Retina (tissue), 1 donor: ENCODE measurements at places on chromosomes 4 and X.

DNA sequence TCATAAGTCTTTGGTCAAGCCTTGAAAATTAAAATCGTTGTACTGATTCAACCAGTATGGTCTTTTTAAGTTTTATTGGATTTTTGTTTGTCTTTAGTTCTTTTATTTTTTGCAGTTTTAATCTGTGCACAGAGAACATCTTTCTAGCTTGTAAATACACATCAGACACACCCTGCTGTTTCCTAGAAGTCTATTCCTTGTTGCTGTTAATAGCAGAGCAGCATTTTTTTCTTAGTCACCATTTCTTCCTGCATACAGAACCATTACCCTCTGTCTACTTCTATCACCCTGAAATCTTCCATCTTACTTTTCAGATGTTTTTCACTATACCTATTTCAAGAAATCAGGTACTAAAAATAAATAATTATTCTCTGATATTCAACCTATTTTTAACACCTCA is 375.4 kb downstream of the GRID2 start:
- DNase-seq, result no peak

DNA sequence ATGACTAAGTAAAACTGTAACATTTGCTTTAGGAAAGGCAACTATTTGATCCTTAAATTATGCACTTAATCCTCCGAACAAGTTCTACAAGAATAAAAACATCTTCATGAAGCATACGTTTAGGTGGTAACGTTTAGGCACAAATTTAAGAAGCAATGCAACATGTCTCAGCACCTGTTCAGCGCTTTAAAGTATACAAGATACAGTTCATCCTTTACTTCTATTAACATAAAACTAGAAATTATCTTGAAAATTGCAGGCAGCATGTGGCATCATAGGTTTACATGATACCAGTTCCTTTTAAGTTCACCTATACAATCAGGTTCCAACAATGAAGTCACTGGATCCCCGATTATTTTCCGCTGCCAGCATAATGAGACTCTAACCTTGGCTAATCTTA is 1.5 kb downstream of the PLA2G12A start:
- DNase-seq, result no peak

DNA sequence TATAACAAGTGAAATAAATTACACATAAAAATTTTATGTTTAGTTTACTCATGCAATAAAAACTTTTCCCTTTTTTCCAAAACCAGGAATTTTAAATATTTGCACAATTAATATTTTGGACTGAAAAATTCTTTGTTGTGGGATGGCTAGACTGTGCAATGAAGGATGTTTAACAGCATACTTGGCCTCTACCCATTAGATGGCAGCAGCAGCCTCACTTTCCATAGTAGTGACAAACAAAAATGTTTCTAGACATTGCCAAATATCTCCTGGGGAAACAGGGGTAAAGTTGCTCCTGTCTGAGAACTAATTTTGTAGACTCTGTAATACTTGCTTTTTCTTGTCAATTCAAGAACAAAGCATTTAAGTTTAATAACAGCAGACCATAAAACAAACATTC is 49.8 kb downstream of the SCLT1 start:
- no peak for DNase-seq

GRCh38 chrX:131836161-131836560 is 186.9 kb upstream of the STK26 start:
- no peak for DNase-seq

DNA sequence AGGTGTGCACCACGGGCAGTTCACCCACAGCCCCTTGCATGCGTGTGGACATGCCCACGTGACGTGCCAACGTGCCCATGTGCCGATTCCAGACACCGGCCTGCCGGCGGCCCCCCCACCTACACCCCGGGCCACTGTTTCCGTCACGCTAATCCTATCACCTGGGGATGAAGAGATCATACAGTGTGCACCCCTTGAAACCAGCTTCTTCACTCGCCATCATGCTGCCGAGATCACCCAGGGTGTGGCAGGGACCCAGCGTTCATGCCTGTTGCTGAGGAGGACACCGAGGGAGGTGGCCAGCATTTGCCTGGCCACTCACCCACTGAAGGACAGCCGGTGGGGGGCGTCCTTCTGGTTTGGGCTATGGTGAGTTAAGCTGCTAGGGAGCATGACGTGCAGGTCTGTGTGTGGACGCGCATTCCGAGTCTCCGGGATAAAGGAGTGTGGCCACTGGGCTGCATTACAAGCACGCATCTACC is 14.1 kb downstream of the CTBP1 start:
- no peak for DNase-seq

DNA sequence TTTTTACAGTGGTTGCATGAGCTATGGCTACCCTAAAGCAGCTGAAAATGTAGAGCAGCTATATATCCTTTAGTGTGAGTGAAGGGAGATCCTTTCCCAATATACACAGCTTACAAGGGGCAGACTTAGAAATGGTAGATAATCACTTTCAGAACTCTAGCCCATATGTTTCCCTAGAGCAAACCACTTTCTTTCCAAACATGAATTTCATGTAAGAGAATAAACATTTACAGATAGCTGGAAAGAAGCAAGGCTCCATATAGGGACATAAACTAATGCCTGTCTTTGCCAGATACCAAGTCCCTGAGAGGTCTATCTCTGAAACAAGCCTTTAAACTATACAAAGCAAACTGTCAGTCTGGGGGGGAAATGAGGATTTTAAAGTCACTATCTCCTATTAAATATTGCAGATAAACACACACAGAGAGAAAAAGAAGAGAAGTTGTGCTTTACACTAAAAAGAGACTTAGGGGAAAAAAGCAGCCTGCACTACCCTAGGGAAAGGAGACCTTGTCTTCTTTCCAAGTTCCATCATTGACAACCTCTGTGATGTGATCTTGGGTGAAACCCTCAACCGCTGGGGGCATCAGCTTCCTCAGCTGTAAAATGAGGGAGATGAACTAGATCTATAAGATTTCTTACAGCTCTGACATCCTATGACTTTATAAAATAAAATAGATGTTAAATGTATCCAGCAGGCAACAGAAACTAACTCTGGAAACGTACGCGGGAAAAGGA is 73.6 kb downstream of the TMEM156 start:
- no peak for DNase-seq

- no peak for DNase-seq
Observed at GRCh38 chrX:32281853-32282252, 929.5 kb downstream of the DMD start.

DNA sequence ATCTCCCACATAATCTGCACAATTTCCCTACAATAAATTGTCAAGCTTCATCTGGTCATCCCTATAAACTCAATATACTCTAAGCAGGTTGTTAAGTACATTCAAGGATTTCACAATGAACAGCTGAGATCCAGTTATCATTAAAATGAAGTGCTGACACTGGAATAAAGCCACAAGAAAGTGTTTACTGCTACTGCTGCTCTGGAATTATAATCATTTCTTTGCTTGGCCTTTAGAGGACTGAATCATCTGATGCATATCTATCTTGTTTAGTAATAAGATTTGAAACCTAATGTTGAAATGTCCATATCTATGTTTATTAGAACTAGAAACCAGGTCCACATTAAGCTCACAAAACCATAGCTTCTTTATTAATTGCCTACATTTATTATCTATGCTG is 338.6 kb upstream of the ZFP42 start:
- no peak for DNase-seq

DNA sequence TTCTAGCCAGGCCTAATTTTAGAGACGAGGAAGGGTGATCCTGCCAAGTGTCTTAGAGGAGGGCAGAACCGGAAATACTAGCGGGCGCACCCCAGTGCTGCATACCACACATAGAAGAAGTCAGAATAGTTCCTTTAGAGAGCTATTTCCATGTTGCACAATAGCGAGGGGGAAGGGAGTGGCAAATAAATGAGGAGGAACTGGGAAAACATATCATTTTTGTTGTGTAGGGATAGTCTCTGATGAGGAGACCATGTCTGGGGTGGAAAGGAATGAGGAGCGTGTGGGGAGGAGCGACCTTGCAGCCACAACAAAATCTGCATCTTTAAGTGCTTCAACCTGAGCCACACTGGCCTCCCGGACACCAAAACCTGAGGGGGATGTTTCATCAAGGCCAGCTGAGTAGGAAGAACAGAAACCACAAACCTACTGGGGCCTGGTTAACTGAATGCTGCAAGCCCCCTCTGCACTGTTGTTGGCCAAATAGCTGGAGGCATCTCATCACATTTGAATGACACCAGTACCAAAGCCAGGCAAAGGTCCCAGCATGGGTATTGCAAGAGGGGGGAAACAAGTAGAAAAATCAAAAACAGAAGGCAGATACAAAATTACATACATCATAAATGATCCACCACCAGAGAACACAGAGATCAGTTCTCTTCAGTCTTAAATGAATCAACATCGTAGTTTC is 26.7 kb upstream of the C1QTNF7 start:
- DNase-seq, result no peak

GRCh38 chr4:139227729-139228404 is 50.8 kb upstream of the ELF2 start:
- DNase-seq, result no peak

GRCh38 chrX:127177966-127178365 is 358.4 kb downstream of the PRR32 start:
- DNase-seq, result no peak

GRCh38 chr4:39303871-39304270 is 62.3 kb downstream of the RFC1 start:
- no peak for DNase-seq

DNA sequence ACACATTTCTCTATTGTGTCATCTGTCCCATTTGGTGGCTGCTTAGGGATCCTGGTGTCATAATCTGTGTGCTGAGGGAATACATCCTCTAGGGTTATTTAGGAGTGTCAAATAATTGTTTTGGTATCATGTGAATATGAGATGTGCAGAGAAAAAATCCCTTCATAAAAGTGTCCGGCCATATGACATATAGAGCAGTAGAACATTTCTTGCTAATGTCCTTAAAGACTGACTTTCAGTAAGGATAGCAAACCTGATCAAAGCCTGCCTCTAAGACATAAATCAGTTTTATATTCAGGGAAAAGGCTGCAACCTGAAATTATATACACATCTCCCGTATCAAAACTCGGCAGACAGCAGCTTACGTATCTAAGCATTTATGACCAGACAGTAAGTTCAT is 211.6 kb downstream of the ADAM29 start:
- no peak for DNase-seq

DNA sequence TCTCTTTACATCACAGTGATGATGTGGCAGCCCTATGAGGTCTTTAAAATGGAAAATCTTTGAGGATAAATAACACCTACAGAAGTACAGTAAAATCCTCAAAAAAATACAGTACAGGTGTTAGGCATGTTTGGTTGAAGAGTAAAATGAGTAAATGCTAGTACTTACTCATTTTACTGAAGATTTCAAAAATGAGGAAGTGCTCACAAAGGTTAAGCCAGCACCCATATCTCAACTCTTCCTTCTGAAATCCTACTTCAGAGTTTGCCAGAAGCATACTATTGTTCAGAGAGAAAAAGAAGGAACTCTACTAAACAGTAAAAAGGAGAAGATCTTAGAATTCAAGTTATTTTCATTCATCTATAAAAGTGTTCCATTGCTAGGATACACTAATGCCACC is 130.9 kb downstream of the CBR4 start:
- DNase-seq, result no peak

DNA sequence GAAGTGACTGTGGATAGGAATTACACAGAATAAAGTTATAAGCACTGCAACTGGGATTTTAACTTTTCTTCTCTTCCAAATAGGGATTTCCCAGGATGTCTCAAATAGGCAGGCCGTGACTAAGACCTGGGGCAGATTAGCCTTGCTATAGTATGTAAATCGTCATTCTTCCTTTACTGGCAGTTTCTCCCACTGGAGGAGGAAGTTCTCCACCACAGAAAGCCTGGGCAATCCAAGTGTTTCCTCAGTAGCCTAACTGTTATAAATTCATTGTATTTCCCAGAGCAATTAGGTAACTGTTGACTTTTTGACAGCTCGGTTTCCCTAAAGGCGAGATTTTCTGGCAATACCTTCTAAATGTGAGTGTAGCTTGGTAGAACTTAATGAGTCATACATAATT is at the start of gene TNIP3:
Gene TNIP3, minus strand, starts transcription at position 31 of the 400 bp plus-strand sequence. CDS start 196 bp downstream, outside the sequence.
- DNase-seq, result no peak

- peak; percentile 52 for DNase-seq
Observed at GRCh38 chrX:68196939-68197791, 236.1 kb downstream of the OPHN1 start.

DNA sequence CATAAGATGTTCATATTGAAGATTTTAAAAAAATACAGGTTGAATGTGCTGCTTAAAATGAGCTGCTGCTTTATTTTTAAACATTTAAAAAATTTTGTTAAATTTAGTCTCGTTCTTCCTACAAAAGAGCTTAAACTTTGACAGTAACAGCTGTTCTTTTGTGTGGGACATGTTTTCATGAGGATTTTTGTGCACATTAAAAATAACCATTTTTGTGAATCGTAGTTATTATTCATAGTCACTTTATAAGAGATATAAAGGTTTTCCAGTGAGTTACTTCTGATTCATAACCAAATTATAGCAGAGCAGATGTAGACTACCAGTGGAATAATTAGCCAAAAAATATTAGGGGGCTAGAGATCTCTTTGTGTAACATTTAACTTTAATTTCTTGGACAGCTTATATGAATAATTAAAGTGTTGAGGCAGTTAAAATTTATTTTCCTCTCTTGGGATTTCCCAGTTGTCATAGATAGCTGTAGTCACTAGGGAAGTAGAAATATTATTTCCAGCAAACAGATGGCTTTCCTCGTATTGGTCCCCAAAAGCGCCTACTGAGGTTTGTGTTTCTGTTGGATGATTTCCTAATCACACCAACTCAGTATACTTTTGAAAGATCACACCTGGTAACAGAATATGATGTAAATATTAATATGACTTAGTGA is 24.2 kb downstream of the RBPJ start:
- DNase-seq, result no peak

DNA sequence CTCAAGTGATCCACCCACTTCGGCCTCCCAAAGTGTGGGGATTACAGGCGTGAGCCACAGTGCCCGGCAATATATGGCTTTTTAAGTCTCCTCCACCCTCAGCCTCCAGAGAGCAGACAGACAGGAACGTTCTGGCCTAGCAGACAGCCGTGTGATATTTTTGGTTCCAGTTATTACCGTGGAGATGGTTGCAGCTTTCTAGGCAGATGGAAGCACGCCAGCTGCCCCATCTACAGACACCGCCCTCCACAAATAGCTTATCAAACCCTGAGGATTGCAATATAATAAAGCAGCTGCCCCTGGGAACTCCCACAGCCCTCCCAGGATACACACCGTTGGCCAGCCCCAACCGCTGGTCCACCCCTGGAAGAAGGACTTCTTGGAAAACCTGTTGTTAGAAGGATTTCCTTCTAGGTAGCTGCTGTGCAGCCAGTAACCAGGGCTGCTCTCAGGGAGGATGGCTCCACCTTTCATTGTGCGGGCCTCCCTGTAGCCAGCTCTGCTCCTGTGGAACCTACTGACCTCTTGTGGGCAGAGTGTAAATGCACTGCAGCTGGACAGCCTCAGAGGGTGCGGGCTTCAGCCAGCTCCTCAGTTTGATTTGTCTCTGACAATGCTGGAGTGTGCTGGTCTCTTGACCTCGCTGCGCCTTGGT is 44.0 kb downstream of the SLC25A5 start:
- DNase-seq, result peak; percentile 40

- DNase-seq, result no peak
Observed at GRCh38 chrX:73289039-73289438, 74.4 kb upstream of the NAP1L2 start.
